ENCODE measurements at places on chromosomes 3 and 15. TPM values are rescaled to one million over a fixed set of nuclear protein-coding genes. Genes with fewer than 3 reads are reported as not detected.

- DNase-seq, result peak; percentile 58
Observed at GRCh38 chr3:100709842-100710260, 557 bp downstream of the TFG start.

- DNase-seq, result no peak
Observed at GRCh38 chr3:174268586-174268985, 590.5 kb upstream of the NAALADL2 start.

- no peak for DNase-seq
Observed at GRCh38 chr3:183695569-183696364, 1.8 kb upstream of the YEATS2 start.

Gene B2M
- total RNA-seq, result 2,403 TPM

Gene ANKRD63
- not detected for total RNA-seq

DNA sequence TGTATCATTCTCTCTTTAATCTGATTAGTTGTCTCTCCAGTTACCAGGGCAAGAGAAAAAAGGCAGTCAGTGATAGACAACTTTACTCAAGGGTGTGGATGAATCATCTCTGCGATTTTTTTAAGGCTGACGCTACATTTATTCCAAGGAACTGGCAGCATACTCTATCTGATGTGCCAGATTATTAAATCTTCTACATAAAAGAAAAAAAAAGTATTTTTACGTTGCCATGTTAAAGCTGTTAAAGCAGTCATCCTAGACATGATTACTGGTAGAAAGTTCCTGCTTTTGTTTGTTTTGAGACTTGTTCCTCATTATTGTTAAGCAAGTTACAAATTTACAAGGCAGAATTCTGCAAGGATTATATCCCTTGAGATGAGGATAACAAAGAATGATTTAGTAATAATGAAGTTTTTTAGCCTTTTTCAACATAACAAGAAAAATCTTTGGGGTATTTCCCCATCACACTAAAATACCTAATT, 121.7 kb downstream of the CBLB start:
- no peak for DNase-seq

GRCh38 chr3:20197775-20198174, 11.8 kb upstream of the SGO1 start:
- DNase-seq, result no peak

Gene RPLP1
- 1,646 TPM for total RNA-seq

Gene NGRN
- 81.5 TPM for total RNA-seq

Gene CTXN2
- not detected for total RNA-seq

- peak; percentile 38 for DNase-seq
Observed at GRCh38 chr3:20669184-20669583, 483.2 kb upstream of the SGO1 start.

- DNase-seq, result no peak
Observed at GRCh38 chr15:96252148-96252547, 78.4 kb upstream of the NR2F2 start.

DNA sequence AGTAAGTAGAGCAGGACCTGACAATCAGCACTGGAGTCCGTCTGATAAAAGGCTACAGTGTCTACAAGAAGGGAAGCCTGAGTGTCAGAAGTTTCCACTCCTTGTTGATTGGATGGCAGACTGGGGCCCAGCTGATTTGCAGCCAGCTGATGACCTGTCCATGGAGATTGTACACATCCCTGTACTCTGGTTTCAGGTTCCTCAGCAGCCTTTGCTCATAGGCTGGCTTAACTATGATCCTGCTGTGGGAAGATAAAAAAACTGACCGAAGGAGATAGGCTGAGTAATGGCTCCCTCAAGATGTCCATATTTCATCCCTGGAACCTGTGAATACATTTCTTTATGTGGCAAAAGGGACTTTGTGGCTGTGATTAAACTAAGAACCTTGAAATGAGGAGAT, 11.7 kb upstream of the LACTB start:
- DNase-seq, result no peak

DNA sequence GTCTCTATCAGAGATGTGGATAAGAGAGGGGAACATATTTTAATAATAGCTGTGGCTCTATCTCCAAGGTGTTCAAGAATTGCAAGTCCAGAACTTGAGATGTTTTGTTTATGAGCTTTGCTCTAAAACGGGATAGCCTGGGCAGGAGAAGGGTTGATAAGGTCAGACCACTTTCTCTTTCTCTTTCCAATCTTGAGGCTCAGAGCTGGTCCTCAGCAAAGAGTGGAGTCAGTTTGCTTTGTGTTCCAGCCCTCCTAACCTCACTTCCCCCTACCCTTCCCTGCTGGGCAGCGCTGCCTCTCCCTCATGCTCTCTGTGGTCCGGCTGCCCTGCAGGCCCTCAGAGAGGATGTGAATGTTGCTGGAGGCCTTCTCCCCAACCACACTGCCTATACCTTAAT, 13.8 kb downstream of the KLHL6 start:
- DNase-seq, result no peak

DNA sequence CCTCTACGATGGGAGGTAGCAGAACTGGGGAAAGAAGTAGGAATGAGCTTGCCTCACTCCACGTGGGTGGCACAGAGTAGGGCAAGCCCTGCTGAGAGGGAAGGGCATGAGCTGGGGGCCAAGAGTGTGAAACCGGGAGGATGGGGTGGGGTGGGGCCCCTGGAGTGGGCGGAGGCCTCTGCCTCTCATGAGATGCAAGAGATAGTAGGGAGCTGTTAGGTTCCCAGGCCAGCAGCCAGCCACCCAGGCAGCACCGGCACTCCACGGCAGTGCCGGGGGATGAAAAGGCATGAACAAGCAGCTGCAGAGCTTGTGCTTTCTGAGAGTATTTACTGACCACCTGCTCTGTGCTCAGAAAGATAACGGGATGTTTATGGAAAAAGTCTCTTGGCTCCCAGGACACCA, 24.4 kb upstream of the PLA2G4E start:
- no peak for DNase-seq

Gene SMAD6
- total RNA-seq, result 92.0 TPM

Gene CA12
- total RNA-seq, result 11.0 TPM

Gene GOLGA8S
- 1.4 TPM for total RNA-seq

GRCh38 chr3:72442759-72443158, 405.5 kb downstream of the SHQ1 start:
- no peak for DNase-seq

Gene BLOC1S6
- 47.3 TPM for total RNA-seq

Gene DUOXA1
- 4.9 TPM for total RNA-seq

Gene P2RY1
- total RNA-seq, result 3.5 TPM

GRCh38 chr15:43975326-43975725, 148.5 kb downstream of the WDR76 start:
- DNase-seq, result no peak

DNA sequence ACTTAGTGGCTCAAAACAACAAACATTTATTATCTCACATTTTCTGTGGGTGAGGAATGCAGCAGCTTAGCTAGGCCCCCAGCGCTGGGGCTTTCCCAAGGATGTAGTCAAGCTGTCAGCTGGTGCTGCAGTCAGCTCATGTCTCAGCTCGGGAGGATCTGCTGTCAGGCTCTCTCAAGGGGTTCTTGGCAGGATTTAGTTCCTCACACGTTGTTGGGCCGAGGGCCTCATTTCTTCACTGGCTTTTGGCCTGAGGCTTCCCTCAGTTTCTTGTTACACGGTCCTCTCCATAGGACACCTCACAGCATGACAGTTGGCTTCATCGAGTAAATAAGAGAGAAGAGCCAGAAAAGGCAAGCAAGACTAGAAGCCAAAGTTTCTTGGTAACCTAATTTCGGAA, 13.7 kb upstream of the U2SURP start:
- DNase-seq, result no peak

Gene PLD1
- 41.3 TPM for total RNA-seq

GRCh38 chr3:110744723-110745122, 326.9 kb upstream of the NECTIN3 start:
- DNase-seq, result no peak

GRCh38 chr15:73737535-73737934, 15.6 kb downstream of the INSYN1 start:
- no peak for DNase-seq

DNA sequence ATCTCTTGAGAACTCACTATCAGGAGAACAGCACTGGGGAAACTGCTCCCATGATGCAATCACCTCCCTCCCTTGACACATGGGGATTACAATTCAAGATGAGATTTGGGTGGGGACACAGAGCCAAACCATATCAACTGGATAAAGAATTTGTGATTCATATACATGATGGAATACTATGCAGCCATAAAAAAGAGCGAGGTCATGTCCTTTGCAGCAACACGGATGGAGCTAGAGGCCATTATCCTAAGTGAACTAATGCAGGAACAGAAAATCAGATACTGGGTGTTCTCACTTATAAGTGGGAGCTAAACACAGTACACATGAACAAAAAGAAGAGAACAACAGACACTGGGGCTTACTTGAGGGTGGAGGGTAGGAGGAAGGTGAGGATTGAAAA, 17.0 kb downstream of the SPG11 start:
- DNase-seq, result no peak

Gene SLC9A9
- 45.8 TPM for total RNA-seq

Gene SLITRK3
- total RNA-seq, result 0.24 TPM

Gene GHSR
- not detected for total RNA-seq

GRCh38 chr15:67267951-67268941, 13.7 kb downstream of the IQCH start:
- DNase-seq, result no peak

DNA sequence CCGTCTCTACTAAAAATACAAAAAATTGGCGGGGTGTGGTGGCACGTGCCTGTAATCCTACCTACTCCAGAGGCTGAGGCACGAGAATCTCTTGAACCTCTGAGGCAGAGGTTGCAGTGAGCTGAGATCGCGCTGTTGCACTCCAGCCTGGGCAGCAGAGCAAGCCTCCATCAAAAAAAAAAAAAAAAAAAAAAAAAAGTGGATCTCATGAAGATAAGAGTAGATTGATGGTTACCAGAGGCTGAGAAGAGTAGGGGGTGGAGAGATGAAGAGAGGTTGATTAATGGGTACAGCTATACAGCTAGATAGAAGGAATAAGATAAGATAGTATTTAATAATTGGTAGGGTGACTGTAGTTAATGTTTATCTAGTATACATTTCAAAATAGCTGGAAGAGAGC, 65.9 kb upstream of the LRRC3B start:
- DNase-seq, result no peak

All from aorta (tissue), 5 donors.